ENCODE measurements at places on chromosomes 12 and 14. TPM values are rescaled to one million over a fixed set of nuclear protein-coding genes. Genes with fewer than 3 reads are reported as not detected.

Gene PLEKHD1
- total RNA-seq = 0.08 TPM

Gene MSI1
- 1.2 TPM for total RNA-seq

Gene SLC6A13
- 12.0 TPM for total RNA-seq

Gene IFNG-AS1
- total RNA-seq = not detected

Gene ZCCHC8
- 18.7 TPM for total RNA-seq

Gene CDK2
- total RNA-seq = 8.6 TPM

Gene C12orf54
- not detected for total RNA-seq

DNA sequence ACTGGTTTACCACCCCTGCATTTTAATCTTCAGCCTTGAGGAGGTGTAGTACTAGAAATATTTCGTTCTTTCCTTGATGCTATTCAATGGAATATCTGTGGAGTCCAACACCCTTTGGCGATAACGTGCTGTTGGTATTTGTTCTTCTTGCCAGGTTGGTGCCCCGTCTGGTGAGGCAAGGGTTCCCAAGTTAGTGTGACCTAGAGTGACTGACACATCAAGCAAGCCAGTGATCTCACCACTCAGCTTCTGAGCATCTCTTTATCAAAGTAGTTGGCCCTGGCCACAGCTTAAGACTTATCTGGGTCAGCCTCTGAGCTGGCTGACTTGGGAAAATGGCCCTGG lies 60.2 kb downstream of the PLXNC1 start:
- DNase-seq = no peak
- H3K36me3 ChIP-seq = no peaks in the 10 kb centered on the region
- H3K27me3 ChIP-seq = no peaks in the 10 kb centered on the region
- H3K27ac ChIP-seq = peak overlapping the region; percentile 24
- H3K4me3 ChIP-seq = no peak overlapping the region

DNA sequence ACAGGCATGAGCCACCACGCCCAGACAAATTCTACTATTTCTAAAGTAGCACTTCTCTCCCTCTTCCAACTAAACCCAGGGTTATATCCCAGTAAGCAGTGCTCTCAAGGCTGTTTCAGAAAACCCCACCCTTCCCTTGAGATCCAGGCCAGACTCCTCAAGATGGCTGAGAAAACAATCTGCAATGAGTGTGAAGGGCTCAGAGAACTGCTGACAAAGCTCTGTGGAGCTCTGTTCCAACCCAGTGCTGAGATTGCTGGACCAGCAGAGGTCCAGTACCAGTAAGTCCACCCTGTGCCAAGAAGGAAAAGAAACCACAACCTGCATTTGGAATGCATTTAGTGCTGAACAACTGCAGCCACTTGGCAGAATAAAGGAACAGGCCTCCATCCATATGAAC lies 3.7 kb upstream of the IFFO1 start:
- H3K36me3 ChIP-seq = peaks cover 51% of the 10 kb centered on the region
- DNase-seq = no peak
- H3K27me3 ChIP-seq = no peaks in the 10 kb centered on the region
- no peak overlapping the region for H3K27ac ChIP-seq

- no peaks in the 10 kb centered on the region for H3K4me1 ChIP-seq
- H3K27ac ChIP-seq = no peak overlapping the region
- H3K27me3 ChIP-seq = no peaks in the 10 kb centered on the region
- H3K4me3 ChIP-seq = no peak overlapping the region
- no peak for DNase-seq
Measured at GRCh38 chr14:49733836-49734235, 34.1 kb upstream of the KLHDC2 start.

DNA sequence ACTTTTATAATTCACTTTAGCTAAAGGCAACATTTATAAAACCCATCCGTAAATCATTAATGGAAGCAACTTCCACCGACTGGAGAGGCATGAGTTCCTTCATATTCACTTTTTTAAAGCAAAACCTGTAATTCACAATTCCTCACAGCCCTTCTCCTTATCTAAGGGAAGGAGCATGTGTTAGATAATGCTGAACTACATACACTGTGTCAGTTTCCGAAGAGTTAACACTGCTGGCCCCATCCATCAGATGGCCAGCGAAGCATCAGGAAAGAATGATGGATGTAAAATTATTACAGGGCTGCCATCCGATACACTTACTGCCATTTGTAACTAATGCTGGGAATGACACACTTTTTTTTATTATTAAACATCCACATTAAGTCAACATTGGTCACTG lies 392.8 kb downstream of the SOX5 start:
- no peak overlapping the region for H3K4me3 ChIP-seq
- no peak for DNase-seq
- H3K4me1 ChIP-seq = no peaks in the 10 kb centered on the region
- no peak overlapping the region for H3K27ac ChIP-seq

- H3K36me3 ChIP-seq = no peaks in the 10 kb centered on the region
- H3K27me3 ChIP-seq = no peaks in the 10 kb centered on the region
- no peak for DNase-seq
- no peaks in the 10 kb centered on the region for H3K4me1 ChIP-seq
- no peak overlapping the region for H3K4me3 ChIP-seq
- H3K27ac ChIP-seq = no peak overlapping the region
Measured at GRCh38 chr12:76631741-76632140, 72.2 kb upstream of the OSBPL8 start.

- no peak for DNase-seq
- no peak overlapping the region for H3K27ac ChIP-seq
- H3K27me3 ChIP-seq = no peaks in the 10 kb centered on the region
- no peaks in the 10 kb centered on the region for H3K36me3 ChIP-seq
- no peak overlapping the region for H3K4me3 ChIP-seq
Measured at GRCh38 chr14:40987481-40987880, 619.2 kb upstream of the LRFN5 start.

- no peaks in the 10 kb centered on the region for H3K27me3 ChIP-seq
- no peaks in the 10 kb centered on the region for H3K4me1 ChIP-seq
- DNase-seq = no peak
Measured at GRCh38 chr12:88575361-88575970, 4.8 kb downstream of the KITLG start.

- H3K4me1 ChIP-seq = peaks cover 21% of the 10 kb centered on the region
- no peaks in the 10 kb centered on the region for H3K27me3 ChIP-seq
- no peak for DNase-seq
- H3K4me3 ChIP-seq = no peak overlapping the region
- H3K27ac ChIP-seq = no peak overlapping the region
Measured at GRCh38 chr12:56719056-56719455, 6.0 kb downstream of the NACA start.

DNA sequence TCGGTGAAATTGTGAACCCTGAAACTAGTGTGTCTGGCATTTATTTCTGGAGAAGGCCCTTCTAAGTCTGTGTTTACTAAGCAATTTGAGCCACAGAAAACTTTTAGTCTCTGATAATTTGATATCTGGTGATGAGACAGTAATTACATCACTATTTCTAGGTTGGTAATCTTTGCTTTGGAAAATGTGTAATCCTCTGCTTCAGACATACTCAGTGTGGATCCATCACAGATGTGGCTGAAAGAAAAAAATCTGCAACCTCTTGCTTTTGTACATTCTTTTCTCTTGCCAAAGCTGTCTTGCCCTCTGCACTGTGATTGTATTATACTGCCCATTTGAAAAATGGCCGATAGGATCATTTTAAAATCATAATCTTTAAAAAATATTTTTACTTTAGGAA lies 78.1 kb downstream of the PELI2 start:
- H3K4me3 ChIP-seq = no peak overlapping the region
- H3K36me3 ChIP-seq = no peaks in the 10 kb centered on the region
- H3K27me3 ChIP-seq = no peaks in the 10 kb centered on the region
- no peak for DNase-seq

DNA sequence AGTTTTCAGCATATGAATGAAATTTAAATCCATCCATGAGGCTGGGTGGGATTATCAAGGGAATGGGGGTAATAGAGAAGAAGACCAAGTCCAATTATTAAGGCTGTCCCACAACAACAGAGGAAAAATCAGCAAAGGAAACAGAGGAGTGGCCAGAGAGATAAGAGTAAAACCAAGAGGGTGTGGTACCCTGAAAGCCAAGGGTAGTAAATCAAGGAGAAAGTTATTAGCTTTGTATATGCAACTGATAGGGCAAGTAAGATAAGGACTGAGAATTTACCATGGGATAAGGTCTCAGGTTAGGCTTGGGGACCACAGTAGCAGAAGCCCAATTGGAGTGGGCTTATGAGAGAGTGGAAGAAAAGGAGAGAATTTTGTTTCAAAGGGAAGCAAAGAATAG lies 134.5 kb downstream of the NUAK1 start:
- H3K27me3 ChIP-seq = no peaks in the 10 kb centered on the region
- no peak overlapping the region for H3K27ac ChIP-seq
- no peak for DNase-seq
- H3K4me1 ChIP-seq = no peaks in the 10 kb centered on the region
- no peaks in the 10 kb centered on the region for H3K36me3 ChIP-seq

DNA sequence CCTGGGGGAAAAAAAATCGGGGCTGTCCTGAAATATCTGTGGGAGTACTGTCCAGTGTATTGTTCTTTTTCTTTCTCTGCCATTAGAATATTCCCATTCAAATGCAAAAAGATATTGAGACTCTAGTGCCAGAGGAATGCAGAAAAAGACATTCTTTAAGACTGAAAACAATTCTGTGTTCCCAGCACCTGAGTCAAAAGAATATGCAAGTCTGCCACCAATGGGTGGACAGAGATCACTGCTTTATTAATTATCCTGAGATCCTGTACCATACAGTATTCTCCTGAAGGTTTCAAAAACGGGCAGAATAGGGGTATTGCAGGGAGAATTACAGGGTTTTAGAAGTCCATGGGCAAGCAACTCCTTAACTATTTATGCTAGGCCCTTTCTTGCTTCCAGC lies 361.8 kb downstream of the C12orf50 start:
- no peak overlapping the region for H3K4me3 ChIP-seq
- no peaks in the 10 kb centered on the region for H3K27me3 ChIP-seq
- no peaks in the 10 kb centered on the region for H3K36me3 ChIP-seq
- no peak for DNase-seq

DNA sequence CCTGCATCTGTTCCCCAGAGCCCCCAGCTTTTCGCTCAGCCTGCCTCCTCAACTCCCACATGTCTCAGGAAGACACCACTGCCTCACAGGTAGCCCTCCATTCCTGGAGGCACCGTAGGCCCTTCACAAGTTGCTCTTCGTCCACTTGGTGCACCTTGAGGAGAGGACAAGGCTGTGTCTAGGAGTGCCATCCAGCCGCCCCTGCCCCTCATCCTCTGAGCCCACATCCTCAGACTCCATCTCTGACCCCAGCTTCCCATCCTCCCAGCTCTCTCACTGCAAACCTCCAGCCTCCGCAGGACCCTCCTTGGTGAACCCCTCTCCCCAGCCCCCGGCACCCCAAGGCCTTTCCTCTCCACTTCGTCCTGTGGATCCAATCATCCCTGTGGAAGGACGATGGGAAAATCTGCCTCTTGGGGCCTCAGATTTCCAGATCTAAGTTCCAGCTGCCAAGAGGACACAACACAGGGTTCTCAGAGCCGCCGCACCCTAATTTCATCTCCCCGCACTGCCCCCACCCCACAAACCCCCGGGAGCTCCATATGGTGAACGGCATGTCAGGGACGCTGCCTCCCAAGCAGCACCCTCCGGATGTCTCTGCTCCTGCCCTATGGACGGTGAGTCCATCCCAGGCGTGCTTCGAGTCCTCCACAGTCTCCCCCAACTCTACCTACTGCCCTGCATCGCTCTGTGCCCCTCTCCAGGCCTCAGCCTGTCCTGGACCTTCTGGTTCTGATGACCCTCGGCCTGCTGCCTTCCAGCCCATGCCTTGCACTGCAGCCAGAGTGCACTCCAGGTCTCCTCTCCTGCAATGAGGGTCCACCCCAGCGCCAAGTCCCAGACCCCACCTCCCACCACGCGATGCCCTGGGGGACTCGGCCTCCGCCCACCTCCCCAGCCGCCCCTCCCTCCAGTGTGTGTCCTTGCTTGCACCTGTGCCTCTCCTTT lies 314.1 kb upstream of the DIO3 start:
- no peaks in the 10 kb centered on the region for H3K4me1 ChIP-seq
- peak; percentile 32 for DNase-seq
- no peak overlapping the region for H3K4me3 ChIP-seq
- no peak overlapping the region for H3K27ac ChIP-seq
- no peaks in the 10 kb centered on the region for H3K27me3 ChIP-seq

DNA sequence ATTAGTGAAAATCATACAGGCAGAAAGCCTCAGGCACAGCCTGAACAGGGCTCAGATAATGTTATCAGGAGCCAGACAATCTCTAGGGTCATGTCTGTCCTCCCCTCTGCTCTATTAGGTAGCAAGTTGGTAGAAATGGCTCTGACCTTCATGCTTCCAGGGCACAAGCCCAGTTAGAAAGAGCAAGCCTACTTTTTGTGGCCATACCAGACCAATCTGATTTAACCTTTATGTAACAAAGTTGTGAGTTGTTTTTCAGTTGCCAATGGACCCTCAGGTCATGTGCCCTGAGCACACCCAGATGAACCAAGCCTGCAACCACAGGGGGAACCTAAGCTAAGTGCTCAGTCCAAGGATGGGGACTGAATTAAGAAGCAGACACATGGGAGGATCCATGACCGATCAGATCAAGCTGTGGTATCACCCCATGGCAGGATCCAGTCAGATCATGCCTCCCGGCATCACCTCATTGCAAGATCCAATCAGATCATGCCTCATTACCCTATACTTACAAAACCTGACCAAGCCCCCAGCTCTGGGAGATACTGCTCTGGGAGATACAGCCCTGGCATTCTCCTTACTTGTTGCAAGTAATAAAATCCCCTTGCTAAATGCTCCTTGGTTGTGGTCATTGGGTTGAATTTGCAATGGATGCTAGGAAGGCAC lies 18.8 kb upstream of the HIGD1C start:
- H3K4me1 ChIP-seq = peaks cover 55% of the 10 kb centered on the region
- peak; percentile 44 for DNase-seq
- H3K27ac ChIP-seq = peak overlapping the region; percentile 75
- no peak overlapping the region for H3K4me3 ChIP-seq
- H3K27me3 ChIP-seq = no peaks in the 10 kb centered on the region
- H3K36me3 ChIP-seq = peaks cover 5% of the 10 kb centered on the region

DNA sequence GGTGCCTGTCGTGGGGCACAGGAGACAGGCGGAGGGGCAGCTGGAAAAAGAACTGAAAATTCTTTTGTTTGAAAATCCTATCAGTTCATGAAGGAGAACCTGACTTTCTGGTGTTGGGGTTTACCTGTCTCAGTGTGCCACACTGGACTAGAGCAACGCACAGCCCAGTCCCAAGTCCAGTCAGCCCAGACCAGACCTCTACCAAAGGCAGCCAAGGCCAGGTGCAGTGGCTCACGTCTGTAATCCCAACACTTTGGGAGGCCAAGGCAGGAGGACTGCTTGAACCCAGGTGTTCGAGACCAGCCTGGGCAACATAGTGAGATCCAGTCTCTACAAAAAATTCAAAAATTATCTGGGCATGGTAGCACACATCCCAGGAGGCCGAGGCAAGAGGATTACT lies 4.6 kb downstream of the CCDC85C start:
- DNase-seq = no peak
- H3K27ac ChIP-seq = peak overlapping the region; percentile 53
- no peaks in the 10 kb centered on the region for H3K27me3 ChIP-seq
- no peak overlapping the region for H3K4me3 ChIP-seq
- no peaks in the 10 kb centered on the region for H3K36me3 ChIP-seq

DNA sequence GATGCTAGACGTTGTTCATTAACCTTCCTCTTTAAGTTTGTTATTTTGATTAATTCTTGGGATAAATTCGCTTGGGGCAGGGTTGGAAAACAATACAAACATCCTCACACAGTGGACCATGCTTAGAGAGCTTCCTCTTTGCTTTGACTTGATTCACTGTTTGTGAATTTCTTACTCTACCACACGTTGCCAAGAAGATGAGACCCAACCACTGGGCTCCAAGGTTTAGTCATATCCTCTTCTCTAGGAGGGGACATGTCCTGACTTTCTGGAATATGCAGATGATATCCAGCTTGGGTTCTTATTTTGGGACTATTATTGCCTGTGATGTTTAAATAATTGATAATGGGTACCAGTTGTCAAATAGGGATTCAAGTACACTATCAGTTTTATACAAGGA lies 428.2 kb downstream of the ATP23 start:
- H3K27me3 ChIP-seq = no peaks in the 10 kb centered on the region
- H3K4me3 ChIP-seq = no peak overlapping the region
- H3K4me1 ChIP-seq = no peaks in the 10 kb centered on the region
- DNase-seq = no peak

Data from liver (tissue), 10 donors.